NCI-H2171 (cell line): ENCODE measurements at places on chromosomes 7 and 10.

- no peak for DNase-seq
These were observed 123.9 kb upstream of the ZMIZ1 start for GRCh38 chr10:78944723-78945312.

- DNase-seq, result no peak
These were observed 103.7 kb downstream of the LCOR start for GRCh38 chr10:96935810-96936209.

DNA sequence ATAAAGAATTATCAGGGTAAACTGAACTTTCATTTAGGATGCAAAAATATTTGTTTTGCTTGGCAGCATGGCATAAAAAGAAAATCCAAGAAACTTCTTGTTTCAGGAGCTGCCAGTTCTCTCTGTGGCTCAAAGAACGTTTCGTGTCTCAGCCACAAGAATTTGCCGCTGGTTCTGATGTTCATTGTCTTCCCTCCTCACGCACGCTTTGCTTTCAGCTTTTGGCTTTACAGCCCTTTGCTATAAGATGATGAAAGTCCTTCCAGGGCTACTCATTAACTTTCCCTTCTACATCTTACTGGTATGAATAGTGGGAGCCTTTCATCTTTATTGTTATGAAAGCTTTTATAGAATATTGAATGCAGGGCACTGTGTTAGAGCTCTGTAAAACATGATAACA is 124.7 kb downstream of the BICC1 start:
- no peak for DNase-seq

DNA sequence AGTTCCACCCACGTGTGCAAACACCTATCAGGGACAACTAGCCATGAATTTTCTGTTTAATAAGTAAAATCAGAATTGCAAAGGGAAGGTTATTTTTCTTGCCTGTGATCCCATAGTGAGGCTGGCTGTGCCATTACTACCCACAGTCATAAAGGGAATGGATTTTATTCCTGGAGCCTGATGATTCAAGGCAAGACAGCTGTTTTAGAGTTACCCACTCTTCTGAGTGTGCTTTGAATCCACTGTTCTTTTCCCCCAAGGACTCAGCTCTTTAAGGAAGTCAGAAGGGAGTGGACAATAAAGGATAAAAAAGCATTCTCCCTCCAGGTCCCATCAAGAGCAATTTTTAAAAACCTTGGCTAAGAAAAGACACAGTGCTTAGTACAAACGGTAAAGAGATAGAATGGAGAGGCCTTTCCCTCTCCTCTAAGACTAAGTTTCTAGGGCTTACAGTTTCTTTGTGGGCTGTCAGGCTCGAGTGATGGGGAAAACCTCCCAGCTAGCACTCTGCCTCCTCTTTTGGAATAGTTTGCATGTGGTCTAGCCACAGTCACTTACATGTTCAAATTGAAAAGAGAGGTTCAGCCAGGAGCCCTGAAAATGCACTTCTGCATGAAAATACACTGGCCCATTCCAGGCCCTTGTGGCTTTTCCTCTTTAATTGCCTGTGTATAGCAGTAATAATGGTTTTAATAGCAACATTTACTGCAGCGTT is 5.1 kb upstream of the LRRC4 start:
- DNase-seq, result no peak

GRCh38 chr7:82441669-82442478 is 1.7 kb downstream of the CACNA2D1 start:
- no peak for DNase-seq

GRCh38 chr7:23334482-23335056 is 35.4 kb downstream of the MALSU1 start:
- DNase-seq, result no peak

DNA sequence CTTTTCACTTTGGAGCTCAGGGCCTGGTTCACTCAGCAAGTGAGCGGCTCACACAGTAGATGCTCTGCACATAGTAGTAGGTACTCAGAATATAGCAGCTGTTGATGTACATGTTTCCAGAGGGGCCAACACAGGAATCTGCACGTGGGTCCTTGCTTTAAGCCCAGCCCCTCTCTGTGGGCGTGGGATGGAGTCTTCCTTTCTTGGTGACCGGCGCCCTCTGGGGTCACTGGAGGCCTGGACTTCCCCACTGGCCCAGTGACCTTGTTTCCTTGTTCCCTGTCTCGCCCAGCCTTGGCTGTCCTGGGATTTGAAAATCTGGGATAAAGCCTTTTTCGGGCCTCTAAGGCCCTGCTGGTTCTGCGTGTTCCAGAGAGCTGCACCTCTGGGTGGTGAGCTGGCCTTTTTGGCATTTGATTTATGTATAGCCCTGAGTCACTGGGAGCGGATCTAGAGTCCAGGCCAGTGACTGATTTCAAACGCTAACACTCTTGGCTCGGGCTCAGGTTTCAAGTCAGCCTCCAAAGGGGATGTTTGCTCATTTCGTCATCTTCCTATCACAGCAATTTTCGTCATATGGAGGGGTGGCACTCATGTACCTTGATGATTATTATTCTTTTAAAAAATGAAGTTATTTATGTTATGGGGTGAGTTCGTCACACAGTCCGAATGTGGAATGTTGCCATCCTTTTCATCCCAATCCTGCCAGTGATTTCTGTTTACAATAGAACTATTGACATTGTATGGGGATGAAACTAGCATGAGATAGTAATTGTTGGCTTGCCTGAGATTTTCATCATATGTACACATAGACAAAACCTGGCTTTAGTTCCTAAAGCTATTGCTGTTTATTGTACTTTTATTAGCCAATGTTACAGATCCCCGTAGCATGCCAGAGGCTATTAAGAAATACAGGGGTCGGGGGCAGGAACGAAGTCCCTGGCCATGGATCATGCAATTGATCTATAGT is 65.5 kb downstream of the CUX1 start:
- DNase-seq, result peak; percentile 20

- DNase-seq, result no peak
These were observed 251.4 kb upstream of the ZMIZ1 start for GRCh38 chr10:78817361-78817760.

- no peak for DNase-seq
These were observed 185.8 kb downstream of the SNX10 start for GRCh38 chr7:26477381-26477990.

DNA sequence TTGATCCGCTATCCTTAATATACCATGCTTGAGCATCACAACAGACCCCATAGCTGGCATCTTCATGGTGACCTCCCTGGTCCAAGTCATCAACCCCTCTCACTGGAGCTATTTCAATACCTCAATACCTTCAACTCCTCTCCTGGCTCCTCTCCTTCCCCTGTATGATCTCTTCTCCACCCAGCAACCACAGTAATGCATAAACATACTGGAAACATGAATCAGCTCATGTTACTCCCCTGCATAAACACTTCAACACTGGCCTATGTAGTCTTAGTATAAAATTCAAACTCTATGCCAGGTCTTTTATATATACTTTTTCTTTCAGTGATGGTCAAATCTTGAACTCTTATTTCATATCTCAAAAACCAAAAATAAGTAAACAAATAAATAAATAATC is 31.8 kb upstream of the TMEM273 start:
- no peak for DNase-seq
